Left lung (tissue), 14 donors: ENCODE measurements at places on chromosomes 1 and 21.

DNA sequence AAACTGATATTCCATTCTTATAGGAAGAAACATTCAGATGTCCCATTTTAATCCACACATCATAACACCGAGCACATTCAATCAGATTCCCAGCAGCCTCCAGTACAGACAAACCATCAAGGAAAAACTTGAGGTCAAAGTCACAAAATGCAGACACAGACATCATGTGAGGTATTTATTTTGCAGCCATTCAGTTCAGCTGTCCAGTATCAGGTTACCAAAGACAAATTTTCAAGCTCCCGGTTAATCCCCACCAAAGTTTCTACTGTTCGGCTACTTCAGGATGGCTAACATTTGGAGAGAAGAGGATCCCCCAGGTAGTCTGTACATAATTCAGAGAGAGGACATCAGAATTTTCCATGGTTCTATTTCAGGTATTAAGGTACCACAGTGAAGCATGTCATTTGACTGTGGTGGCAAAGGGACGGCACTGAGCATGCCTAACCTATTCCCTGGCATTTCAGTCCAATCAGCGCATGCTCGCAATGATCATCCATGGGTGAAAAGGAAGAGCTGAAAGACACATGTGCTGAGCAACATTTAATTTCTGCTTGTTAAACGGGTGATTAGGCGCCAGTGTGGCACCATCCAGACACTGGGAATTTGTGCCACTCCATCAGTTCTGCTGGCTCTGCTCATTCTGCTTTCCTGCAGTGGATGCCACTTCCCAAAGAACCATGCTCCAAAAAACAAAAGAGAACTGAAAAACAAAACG, 13.6 kb upstream of the NDC1 start:
- no peak for DNase-seq

- no peak for DNase-seq
Observed at GRCh38 chr1:116178837-116179236, 67.6 kb downstream of the MAB21L3 start.

- no peak for DNase-seq
Observed at GRCh38 chr1:55334160-55334559, 119.0 kb upstream of the USP24 start.

DNA sequence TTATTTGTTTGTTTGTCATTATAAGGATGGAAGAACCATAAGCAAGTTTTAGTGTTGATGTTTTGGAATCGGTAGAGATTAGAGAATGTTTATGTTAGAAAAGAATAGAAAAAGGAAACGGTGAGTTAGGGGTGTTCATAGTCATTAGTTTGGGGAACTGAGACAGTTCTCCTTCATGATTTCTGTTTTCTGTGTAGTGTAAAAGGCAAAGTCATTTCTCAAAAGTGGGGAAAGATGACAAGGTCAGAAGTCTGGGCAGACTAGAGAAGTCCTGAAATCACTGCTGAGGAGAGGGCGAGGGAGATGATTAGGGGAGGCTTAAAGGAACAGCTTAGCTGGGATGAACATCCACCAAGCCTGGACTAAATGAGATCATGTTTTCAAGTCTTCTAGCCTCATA, 498.9 kb downstream of the TTLL7 start:
- DNase-seq = no peak

GRCh38 chr21:25501996-25502665, 105.2 kb downstream of the MRPL39 start:
- no peak for DNase-seq

- DNase-seq = peak; percentile 16
Observed at GRCh38 chr21:45385549-45386050, 19.4 kb upstream of the COL18A1 start.

DNA sequence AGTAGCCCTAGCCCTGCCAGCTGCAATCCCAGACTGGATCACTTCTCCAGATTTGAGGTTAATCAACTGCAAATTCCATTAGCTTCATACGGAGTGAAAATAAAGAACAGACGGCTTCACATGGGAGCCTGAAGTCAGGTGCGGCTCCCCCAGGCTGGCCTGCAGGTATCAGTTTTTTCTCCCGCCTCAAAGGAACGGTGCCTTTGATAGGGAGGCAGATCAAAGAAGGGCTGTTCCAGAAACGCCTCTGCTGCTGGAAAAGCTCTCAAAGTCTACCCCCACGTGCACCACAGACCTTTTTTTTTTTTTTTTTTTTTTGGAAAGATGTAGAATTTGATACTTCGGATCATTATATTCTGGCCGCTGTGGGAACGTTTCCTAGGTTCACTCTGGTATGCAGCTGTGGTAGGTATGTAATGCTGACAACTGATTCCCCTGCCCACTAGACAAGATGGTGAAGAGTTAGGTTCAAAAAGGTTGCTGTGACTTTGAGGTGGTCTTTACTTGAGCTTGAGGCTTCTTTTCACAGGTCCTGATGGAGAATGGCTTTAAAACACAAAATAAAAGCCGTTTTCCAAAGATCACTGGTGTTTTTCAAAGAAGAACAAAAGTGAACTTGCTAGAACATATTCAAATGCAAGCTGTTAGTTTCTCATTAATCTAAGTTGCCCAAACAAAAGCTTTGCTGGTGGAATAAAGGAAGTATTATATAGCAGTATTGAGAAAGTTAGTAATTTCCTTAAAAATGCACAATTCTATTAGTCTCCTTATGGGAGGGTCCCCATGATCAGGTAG, 189.0 kb upstream of the NFIA start:
- no peak for DNase-seq

DNA sequence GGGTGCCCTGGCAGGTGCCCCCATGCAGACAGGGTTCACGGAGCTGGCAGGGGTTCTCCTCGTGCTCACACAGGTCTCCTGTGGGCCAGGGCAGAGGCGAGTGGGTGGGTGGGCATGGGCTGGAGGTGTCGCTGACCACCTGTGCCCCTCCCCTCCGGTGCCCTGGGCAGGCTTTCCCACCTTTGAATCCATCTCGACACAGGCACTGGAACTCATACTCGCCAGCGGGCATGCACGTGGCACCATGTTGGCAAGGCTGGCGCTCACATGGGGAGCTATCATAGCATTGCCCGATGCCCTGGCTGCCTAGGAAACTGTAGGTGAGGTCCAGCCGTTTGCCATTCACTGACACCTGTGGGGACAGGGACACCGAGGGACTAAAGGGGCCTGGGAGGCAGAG, 16.0 kb downstream of the LDLRAD2 start:
- no peak for DNase-seq

DNA sequence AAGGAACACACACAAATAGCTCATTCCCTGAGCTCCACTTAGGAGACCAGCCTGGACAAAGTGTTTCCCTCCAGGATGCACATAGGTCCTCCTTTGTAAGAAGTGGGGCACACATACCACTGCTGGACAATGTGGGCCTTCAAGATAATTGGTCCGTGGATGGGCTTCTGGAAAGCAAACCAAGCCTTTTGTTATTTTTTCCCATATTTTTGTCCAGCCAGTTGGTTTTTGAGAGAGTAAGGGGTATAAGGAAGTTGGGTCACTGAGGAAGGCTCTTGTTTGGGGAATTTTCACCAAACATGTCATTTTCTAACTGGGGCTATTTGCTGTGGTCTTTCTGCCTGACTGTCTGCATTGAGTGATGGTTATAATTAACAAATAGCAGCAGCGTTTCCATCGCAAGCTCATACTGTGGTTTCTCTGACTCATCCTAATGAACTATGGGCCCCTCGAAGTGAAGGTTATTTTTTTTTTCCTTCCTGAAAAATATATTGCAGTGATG, 306.3 kb upstream of the DUSP10 start:
- no peak for DNase-seq
